ENCODE measurements at places on chromosomes 4 and X.

GRCh38 chrX:3651277-3651676 lies 62.2 kb downstream of the PRKX start:
- DNase-seq: peak; percentile 17

DNA sequence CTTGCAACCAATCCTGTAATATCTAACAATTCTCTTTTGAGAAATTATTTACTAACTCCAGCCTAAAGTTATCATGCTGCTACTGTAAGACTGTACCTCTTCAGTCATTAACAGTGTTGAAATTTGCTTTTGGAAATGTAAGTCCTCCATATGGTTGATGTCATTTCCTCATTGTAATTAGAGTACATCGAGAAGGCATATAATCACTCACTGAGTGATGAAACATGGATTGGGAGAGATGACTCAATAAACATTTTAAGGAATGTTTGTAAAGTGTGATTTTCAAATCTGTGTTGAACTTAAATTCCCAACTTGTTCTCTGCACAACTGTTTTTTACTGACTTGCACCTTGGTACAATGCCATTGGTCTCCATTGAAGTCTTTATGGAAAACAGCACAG lies 61.2 kb downstream of the HMGB2 start:
- no peak for DNase-seq

- DNase-seq: peak; percentile 6
These were observed 402.4 kb upstream of the NDST4 start for GRCh38 chr4:115515772-115516171.

GRCh38 chr4:89177807-89178206 lies 66.5 kb downstream of the TIGD2 start:
- no peak for DNase-seq

- no peak for DNase-seq
These were observed 127.8 kb upstream of the TBL1X start for GRCh38 chrX:9337046-9337445.

- DNase-seq: no peak
These were observed 20.5 kb upstream of the AFM start for GRCh38 chr4:73460913-73461522.

DNA sequence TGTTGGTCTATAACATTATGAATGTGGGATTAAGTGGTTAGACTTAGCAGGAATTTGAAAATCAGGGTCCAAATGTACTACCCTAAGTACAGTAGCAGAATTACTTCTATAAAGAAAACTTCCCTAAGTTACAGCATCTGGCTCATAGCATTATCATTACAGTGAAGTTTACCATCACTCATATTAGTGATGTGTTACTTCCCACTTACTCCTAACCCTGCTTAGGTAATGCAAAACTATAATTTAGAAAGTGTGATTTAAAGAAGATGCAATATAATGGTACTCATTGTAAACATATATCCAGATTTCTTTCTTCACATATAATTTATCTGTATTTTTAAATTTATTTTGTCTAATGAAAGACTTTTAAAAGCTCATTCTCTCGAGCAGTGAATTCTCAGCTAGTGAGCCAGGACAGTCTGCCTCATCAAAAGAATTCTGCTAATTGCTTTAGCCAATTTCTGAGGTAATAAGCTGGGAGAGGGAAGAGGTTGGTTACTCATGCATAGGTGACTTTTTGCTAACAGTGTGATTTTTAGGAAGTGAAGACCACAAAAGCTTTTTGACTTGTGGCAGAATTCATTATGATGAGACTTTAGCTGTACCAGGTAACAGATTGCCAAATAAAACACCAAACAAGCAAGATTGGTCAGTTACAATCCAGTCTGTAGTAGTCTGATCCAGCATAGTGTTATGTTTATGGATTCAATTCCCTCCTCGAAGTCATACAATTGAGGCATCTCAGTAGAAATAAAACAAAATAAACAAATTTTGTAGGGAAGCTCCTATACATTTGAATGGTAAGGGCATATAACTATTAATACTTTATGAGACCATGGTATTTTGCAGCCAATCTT lies 21.0 kb downstream of the PLS3 start:
- no peak for DNase-seq

- DNase-seq: no peak
These were observed 2.5 kb downstream of the DCK start for GRCh38 chr4:70996018-70996360.

DNA sequence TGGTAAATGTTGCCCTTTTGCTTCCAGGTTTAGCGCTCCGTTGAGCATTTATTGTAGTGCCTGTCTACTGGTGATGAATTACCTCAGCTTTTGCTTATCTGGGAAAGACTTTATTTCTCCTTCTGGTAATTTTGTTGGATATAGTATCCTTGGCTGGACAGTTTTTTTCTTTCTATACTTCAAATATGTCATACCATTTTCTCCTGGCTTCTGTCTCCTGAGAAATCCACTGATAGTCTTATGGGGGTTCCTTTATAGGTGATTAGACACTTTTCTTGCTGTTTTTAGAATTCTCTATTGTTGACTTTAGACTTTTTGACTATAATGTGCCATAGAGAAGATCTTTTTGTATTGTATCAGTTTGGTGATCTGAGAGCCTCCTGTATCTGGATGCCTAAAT lies 73.5 kb downstream of the ARFIP1 start:
- no peak for DNase-seq

- DNase-seq: no peak
These were observed 46.4 kb downstream of the PRPS1 start for GRCh38 chrX:107674480-107675364.

GRCh38 chr4:125317525-125317877 lies 2.7 kb downstream of the FAT4 start:
- DNase-seq: peak; percentile 10

GRCh38 chr4:180028682-180029081 lies 2214.5 kb upstream of the TENM3 start:
- DNase-seq: no peak

DNA sequence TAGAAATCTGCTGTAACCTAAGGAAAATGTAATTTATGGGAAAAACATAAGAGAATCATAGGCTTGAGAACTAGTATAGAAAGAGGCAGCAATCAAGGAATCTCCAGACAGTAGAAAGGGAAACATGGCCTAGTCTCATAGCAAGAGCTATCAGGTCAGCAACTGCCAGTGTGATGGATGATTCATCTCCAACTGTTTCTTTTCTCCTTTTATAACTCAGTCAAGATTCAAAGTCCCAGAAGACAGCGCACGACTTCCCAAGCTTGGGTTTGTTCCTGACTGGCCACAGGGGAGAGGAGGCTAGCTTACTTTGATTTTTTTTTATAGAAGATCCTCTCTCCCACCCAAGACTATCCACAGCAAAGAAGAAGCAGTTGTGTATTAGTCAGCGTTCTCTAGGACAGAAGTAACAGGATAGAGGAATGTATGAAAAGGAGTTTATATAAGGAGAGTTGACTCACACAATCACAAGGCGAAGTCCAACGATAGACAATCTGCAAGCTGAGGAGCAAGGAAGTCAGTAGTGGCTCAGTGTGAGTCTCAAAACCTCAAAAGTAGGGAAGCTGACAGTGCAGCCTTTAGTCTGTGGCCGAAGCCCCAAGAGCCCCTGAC lies 181.5 kb downstream of the GC start:
- DNase-seq: no peak

- no peak for DNase-seq
These were observed 23.6 kb upstream of the PPP2R3B start for GRCh38 chrX:410296-410695.

GRCh38 chr4:89446193-89446592 lies 138.6 kb upstream of the GPRIN3 start:
- DNase-seq: no peak

DNA sequence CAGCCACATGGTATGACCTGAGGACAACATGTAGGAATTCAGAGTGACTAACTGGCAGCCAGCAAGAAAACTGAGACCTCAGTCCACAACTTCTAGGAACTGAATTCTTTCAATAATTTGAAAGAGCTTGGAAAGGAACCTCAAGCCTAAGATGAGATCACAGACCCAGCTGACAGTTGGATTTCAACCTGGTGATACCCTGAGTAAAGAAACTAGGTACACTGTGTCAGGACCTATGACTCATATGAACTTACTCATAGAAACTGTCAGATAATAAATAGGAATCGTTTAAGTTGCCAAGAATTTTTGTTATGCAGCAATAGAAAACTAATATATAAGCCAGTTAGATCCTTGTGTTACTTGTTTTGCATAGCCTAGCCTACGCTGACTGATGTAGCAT lies 102.4 kb upstream of the DCAF12L1 start:
- DNase-seq: no peak

- no peak for DNase-seq
These were observed 177.1 kb upstream of the NUDT10 start for GRCh38 chrX:51155566-51155965.

DNA sequence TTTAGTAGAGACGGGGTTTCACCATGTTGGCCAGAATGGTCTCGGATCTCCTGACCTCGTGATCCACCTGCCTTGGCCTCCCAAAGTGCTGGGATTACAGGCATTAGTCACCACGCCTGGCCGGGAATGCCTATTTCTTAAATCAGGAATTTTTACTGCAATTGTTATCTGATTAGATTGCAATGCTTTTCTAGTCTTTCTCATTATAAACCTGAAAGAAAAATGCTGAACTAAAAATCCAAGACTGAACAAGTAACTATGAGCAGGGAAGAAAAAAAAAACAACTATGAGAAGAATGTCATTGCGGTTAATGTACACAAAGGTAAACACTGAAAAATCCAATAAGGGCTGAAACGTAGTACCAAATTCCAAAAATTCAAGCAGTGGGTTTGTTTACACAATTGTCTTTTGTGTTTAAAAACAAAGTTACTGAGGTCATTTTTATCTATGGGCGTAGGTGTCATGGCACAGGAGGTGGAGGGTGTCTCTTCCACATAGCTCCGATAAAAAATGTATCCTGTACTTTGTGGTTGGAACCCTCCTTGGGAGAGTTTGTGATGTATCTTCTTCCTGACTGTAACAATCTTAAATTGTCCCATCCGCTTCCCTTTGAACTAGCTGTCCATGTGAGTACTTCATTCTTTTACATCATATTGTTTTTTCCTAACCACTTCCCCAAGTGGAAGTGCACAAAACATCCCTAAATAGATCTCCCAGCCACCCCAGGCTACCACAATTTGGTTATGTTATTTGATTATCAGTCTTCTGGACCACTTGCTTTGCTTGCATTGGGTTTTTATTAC lies 11.1 kb upstream of the TMEM156 start:
- DNase-seq: no peak

DNA sequence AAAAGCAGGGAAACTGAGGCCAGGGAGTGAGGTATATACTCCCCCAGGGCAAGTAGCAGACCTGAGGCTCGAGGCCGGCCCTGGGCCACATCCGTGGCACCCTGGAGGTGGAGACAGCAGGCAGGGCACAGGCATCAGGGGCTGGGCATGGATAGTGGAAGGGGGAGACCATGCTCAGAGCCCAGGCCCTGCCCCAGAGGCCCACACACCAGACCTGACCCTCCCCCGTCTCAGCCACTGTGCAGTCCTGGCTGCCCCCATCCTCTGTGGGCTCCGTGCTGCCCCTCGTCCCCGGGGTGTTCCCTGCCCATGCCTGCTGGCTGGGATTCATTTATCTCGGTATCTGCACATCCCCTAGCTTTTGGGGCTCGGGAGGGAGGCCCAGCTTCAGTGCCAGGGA lies 103.1 kb upstream of the NKX1-1 start:
- no peak for DNase-seq

- DNase-seq: no peak
These were observed 12.4 kb downstream of the PPID start for GRCh38 chr4:158710814-158711213.

DNA sequence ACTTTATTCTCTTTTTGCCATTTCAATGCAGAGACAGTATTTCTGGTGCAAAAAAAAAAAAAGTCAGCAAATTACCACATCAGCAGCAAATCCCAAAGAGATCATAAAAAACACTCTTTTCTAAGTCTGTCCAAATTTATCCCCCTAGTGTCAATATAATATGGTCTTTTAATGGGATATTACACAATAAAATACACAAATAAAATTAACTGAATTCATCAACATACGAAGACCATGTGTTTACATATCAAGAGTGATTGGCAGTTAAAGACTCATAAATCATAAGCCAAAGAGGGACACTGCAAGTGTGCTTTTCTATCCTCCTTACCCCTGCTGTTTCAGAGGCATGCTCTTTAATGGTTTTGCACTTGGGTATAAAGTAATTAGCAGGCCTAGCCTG lies 340.2 kb upstream of the DKK2 start:
- DNase-seq: no peak

DNA sequence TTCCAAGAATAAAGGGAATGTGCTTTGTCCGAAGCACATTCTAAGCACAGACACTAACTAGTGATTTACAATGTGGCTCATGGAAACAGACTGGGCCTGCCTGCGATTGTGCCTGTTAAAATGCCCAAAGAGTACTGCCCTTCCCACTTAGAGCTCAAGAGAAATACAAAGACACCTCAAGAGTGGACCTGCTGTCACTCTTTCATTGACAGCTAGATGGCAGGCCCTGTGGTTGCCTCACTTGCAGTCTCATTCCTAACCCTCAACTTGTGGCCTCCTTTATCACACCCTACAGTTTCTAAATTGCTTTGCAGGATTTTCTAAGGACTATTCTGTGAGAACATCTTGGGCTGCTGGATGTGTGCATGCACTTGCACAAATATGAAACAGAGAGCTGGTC lies 331.0 kb upstream of the EMCN start:
- no peak for DNase-seq

DNA sequence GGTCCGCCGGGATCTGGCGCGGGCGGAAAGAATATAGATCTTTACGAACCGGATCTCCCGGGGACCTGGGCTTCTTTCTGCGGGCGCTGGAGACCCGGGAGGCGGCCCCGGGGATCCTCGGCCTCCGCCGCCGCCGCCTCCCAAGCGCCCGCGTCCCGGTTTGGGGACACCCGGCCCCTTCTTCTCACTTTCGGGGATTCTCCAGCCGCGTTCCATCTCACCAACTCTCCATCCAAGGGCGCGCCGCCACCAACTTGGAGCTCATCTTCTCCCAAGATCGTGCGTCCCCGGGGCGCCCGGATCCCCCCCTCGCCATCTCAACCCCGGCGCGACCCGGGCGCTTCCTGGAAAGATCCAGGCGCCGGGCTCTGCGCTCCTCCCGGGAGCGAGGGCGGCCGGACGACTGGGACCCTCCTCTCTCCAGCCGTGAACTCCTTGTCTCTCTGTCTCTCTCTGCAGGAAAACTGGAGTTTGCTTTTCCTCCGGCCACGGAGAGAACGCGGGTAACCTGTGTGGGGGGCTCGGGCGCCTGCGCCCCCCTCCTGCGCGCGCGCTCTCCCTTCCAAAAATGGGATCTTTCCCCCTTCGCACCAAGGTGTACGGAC lies 482 bp upstream of the SHOX start:
- no peak for DNase-seq

- DNase-seq: no peak
These were observed 105.9 kb upstream of the SCOC start for GRCh38 chr4:140267576-140267975.
